WTC11 (cell line): ENCODE measurements at places on chromosomes 2 and 18. TPM values are rescaled to one million over a fixed set of nuclear protein-coding genes. Genes with fewer than 3 reads are reported as not detected.

DNA sequence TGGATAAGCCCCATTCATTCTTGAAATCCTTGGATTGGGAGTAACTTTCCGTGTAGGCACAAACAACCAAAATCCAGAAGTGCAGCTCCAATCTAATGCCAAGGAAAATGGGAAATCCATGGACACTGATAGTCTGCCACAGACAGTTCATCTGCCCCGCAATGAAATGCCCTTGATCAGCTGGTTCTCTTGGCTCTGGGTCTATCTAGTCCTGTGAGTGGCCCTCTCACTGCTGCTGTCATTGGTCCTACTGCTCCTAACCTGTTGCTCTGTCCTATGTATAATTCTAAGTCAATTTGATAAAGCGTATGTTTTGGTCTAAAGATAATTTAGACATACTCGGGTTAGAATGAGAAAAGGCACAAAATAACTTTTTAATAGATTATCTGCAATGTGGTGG is 13.7 kb upstream of the TMEM182 start:
- no peak for DNase-seq

NEURL3 gene
- total RNA-seq = not detected in 3 replicates

KIF3C gene
- 48.1 to 60.1 TPM (median 55.8 TPM) in 3 replicates for total RNA-seq

CD28 gene
- 0.11 to 0.50 TPM (median 0.16 TPM) in 3 replicates for total RNA-seq
